ENCODE measurements at places on chromosomes 1 and 21.

DNA sequence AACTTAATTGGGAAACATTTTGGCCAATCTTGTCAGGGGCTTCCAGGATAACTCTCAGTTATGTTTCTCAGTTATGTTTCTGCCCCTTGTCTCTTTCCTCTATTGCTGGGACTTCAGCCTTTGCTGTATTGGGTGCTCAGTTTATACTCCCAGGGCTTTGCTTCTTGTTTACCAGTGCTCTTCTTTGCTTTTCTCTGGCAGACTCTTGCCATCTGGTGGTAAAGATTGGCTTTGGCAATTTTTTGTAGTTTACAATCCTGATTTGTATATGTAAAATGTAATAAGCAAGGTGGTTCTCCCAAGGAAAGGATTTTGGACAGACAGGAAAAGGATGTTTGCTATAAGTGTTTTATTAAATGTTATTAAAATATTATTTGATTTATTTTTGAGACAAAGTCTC lies 37.9 kb downstream of the FABP3 start:
- no peak for DNase-seq

DNA sequence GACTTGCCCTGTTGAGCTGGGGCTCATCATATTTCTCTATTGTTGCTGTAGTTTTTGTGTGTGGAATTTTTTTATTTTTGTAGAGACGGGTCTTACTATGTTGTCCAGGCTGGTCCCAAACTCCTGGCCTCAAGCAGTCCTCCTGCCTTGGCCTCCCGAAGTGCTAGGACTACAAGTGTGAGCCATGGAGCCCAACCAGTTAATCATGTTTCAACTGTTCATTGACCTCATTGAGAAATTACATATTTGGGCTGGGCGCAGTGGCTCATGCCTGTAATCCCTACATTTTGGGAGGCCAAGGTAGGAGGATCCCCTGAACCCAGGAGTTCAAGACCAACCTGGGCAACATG lies 9.2 kb upstream of the PKNOX1 start:
- DNase-seq: no peak

DNA sequence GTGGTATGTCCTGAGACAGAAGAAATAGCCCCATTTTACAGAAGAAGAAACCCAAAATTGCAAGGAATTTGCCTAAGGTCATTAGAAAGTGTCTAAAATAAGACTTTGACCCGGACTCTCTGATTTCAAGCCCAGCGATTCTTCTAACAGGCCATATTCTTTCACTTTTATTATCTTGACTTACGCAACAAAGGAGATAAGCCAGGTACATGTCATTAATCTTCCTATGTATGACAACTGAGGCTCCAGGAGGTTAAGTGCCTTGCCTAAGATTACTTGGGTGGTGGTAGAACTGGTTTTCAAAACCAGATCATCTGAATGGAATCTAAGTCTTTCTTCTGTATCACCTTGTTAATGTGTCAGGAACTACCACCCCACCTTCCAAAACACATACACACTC lies 124.3 kb downstream of the PBX1 start:
- no peak for DNase-seq

- DNase-seq: no peak
Observed at GRCh38 chr1:187383366-187383765, 554.6 kb downstream of the PLA2G4A start.

- DNase-seq: no peak
Observed at GRCh38 chr1:36594023-36594422, 111.3 kb upstream of the CSF3R start.

DNA sequence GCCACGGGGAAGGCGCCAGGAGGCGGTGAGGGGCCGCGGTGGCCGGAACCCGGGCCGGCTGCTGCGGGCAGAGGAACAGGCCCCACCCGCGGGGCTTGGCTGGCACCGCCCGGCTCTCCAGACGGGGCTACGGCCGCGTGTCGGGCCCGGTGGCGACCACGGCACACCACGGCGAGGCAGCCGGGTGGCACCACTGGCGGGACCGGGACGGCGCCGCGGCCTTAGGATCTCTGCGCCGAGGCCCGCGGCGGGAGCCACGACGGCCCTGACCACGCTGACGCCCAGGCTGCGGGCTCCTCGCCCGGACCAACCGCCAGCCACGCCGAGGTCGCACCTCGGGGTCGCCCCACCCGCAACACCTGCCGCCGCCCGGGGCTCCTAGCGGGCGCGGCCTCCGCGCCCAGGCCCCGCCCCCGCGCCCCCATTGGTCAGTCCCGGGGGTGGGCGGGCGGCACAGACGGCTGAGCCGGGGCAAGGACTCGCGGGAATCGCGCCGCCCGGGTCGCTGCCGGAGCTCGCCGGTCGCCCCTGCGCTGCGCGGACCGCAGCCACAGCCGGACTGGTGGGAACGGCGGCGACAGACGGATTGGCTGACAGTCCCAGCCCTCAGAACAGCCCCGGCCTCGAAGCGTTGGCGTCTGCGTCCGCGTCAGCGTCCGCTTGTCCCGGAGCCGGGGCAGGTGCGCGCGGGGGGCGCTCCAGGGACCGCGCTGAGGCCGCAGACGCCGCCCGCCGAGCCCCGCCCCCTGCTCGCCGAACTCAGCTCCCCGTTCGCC lies at the start of gene BMP8A:
TSS of gene BMP8A (plus strand) at position 491 of the 776 bp plus-strand sequence. CDS start 356 bp downstream, outside the sequence.
- DNase-seq: peak; percentile 66

- DNase-seq: no peak
Observed at GRCh38 chr1:33473900-33474299, 1.5 kb downstream of the ZSCAN20 start.

DNA sequence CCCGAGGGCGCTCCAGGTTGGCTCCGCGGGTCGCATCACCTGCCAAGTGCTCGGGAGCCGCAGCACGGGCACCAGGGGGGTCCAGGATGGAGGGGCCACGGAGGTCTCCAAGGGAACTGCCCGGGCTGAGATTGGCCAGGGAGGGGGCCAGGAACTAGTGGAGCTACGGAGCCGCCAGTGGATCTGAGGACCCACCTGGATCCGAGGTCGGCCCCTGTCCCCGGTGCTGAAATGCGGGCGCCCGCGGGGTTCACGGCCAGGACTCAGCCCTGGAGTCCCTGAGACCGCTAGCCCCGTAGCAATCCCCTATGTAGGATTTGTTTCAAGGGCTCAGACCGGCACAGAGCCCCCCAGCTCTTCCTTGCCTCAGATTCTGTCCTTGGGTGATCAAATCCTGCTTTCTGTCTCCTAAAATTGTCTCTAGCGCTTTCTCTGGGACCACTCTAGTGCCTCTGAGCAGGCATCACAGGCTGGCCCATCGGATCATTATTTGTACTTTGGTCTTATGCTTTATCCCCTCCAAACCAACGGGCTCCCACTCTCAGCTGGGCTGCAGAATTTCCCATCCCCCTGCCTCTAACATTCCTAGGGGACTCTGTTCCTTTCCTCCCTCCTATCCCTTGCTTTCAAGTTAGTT lies 27.3 kb downstream of the KIAA2013 start:
- DNase-seq: no peak

GRCh38 chr1:159913451-159914192 lies 11.7 kb downstream of the TAGLN2 start:
- no peak for DNase-seq

Data from activated T-helper 1 cell treated with anti-CD3 and anti-CD28 coated beads, Interleukin-2, amount 50 U/mL, for 16 hours (primary cell).